ENCODE measurements at places on chromosomes 5 and 9. TPM values are rescaled to one million over a fixed set of nuclear protein-coding genes. Genes with fewer than 3 reads are reported as not detected.

ISL1 gene
- total RNA-seq, result 0.67 TPM

GRCh38 chr9:95116002-95116807 is 201.3 kb downstream of the FANCC start:
- no peak overlapping the region for H3K4me3 ChIP-seq
- peaks cover 2% of the 10 kb centered on the region for H3K4me1 ChIP-seq

SPTAN1 gene
- total RNA-seq, result 810 TPM

- peaks cover 11% of the 10 kb centered on the region for H3K36me3 ChIP-seq
- peaks cover 5% of the 10 kb centered on the region for H3K27me3 ChIP-seq
- H3K4me1 ChIP-seq, result peaks cover 33% of the 10 kb centered on the region
- DNase-seq, result no peak
- H3K4me3 ChIP-seq, result no peak overlapping the region
These were observed 68.8 kb downstream of the SLC44A1 start for GRCh38 chr9:105313238-105313637.

GRCh38 chr9:106883626-106884190 is 20.7 kb downstream of the ZNF462 start:
- H3K4me1 ChIP-seq, result peaks cover 43% of the 10 kb centered on the region
- H3K27me3 ChIP-seq, result peaks cover 1% of the 10 kb centered on the region
- H3K4me3 ChIP-seq, result no peak overlapping the region
- no peak for DNase-seq
- H3K36me3 ChIP-seq, result peaks cover 6% of the 10 kb centered on the region

DNA sequence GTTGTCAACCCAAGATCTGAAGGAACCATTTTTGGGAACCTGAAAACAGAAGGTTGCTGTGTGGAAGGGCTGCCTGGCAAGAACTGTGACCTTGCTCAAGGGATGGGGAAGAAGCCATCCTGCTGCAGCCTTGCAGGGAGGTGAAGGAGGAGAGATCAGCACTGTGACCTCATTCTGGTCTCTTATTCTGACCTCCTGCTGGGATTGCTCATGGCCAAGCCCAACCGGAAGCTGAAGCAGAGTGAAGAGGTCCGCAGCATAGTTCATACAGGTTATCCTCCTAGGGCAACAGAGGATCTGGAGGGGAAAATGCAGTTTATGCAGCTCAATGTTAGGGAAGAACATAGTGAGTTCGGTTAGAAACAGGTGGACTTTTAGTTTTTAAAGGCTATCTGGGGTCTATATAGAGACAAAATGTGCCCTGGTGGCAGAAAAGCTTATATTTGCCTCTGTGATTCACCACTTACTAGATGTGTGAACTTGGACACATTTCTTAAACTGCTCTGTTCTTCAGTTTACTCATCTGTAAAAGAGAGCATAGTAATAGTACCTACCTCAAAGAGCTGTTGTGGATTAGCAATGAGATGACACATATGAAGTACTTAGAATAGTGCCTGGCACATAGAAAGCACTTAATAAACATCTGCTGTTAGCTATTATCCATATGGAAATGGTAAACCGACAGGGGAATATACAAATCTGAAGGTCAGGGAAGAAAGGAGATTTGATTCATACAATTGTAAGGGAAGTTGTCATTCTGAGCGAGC is 57.9 kb upstream of the BNC2 start:
- H3K27ac ChIP-seq, result no peak overlapping the region
- no peaks in the 10 kb centered on the region for H3K4me1 ChIP-seq
- no peak overlapping the region for H3K4me3 ChIP-seq

DNA sequence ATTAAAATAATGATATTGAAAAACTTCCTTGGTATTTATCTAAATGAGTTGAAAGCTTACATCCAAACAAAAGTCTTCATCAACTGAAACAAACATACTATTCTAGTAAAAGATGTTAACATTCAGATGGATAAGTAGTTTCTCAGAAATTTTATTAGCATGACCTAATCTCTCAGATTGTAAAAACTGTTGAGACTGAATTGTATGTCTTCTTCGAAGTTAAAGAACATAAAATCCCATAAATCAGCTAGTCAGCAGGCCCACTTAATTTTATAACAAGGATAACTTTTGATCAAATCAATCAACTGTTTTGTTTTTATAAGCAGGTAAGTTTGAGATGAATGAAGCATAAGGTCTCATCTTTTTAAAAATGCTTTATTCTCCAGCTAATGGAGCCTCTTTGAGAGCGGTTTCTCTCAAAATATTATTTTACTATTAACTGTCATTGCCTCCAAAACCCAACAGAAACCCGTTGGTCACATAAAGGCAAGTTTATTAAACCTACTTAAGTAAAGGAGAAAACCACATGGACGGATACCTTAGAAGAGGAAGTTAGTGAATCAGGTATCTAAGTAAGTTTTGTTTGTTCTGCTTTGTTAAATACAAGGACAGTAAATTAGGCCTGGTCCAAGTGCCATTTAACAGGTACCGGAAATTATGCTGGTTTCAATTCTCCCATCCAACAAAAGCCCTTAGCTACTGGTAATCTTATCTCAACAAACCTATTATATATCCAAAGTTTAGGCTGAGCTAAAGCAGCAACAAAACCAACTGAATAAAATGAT is 457.0 kb downstream of the PDE4D start:
- H3K4me3 ChIP-seq, result no peak overlapping the region
- no peaks in the 10 kb centered on the region for H3K4me1 ChIP-seq
- H3K27me3 ChIP-seq, result peaks cover 2% of the 10 kb centered on the region
- DNase-seq, result no peak
- H3K27ac ChIP-seq, result no peak overlapping the region

DNA sequence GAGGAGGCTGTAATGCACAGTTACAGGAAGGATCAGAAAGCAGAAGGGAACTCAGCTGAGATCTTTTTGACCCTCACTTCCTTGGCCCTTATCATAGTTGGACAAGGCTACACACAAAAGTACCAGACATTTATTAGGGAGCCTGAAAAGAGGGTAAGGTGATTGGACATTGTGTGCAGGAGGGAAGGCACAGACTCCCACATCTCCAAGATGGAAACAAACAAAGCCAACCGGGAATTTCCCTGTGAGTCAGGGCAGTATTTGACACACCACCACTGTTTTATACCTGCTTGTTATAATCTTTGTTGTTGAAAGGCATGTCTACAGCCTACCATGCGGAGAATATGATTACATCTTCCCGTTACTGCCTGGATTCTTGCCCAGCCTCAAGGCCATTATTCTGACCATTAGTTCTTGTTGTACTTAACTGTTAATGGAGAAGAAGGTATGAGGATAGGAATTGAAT is 3.0 kb upstream of the CCNG1 start:
- DNase-seq, result no peak
- no peak overlapping the region for H3K27ac ChIP-seq
- H3K4me1 ChIP-seq, result peaks cover 33% of the 10 kb centered on the region
- no peaks in the 10 kb centered on the region for H3K36me3 ChIP-seq
- H3K4me3 ChIP-seq, result no peak overlapping the region

- H3K27me3 ChIP-seq, result peaks cover 3% of the 10 kb centered on the region
- H3K4me3 ChIP-seq, result no peak overlapping the region
- H3K27ac ChIP-seq, result no peak overlapping the region
- no peaks in the 10 kb centered on the region for H3K36me3 ChIP-seq
These were observed 53.2 kb downstream of the MVB12B start for GRCh38 chr9:126379661-126380360.

SLC36A2 gene
- total RNA-seq, result not detected

DNA sequence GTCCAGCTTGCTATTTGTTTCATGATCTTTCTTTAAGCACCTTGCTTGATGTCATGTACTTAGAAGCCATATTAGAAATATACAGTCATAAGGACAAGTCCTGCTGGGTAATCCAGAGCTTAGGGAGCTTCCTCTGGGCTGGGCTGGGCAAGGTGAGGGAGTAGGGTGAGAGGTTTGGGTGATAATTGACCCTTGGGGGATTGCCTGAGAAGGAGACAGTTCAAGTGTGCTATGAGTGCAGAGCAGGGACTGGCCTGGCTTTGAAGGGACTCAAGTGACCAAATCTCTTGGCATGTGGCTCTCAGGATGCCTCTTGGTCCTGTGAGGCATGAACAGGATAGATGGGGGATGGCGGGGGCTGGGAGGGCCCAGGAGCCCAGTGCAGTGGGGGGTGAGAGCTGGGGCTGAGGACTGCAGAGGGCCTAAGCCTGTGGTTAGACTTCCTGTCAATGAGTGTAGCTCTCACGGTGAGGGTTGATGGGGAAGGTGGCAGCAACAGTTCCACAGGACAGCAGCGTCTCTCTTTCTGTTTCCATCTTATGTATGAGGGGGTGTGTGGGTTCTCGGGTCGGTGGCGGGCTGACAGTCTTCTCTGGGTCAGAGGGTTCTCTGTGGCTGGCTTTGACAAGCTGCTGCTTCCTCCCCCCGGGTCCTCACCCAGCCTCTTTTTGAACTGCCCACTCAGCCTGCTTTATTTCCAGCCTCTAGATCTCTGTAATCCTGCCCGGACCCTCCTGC is 53.5 kb downstream of the RGS3 start:
- H3K36me3 ChIP-seq, result peaks cover 72% of the 10 kb centered on the region
- peak overlapping the region; percentile 82 for H3K27ac ChIP-seq
- peak overlapping the region; percentile 79 for H3K4me3 ChIP-seq
- peaks cover 81% of the 10 kb centered on the region for H3K4me1 ChIP-seq
- peaks cover 19% of the 10 kb centered on the region for H3K27me3 ChIP-seq

DNA sequence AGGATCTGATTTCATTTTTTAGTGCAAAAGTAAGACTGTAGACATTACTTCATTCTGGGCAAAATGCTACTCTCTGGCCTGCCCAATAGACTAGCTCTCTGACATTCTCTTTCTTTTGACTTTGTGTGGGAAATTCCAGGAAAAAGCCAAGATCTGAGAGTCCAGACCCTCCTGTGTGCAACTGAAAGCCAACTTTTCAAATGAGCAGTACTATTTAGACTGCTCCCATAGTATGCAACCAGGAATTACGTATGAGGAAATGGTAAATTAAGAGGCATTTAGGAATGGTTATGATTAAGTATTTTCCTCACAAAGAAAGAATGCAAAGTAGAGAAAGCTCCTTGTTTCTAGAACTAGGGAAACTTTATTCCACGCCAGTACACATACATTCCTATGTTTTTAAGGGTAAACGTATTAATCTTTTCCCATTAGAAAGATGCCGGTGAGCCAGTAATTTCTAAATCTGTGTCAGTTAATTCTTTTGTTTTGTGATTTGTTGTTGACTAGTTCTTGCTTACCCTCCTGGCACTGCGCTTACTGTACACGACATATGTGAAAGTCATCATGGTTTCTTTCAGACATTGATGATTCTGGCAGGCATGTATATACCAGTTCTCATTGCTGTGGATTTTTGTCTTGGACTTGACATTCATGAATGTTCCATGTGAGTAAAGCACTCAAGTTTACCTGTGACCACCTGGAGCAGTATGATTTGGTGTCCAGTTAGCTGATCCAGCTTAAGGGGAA is 56.0 kb downstream of the AOPEP start:
- no peak for DNase-seq
- no peaks in the 10 kb centered on the region for H3K4me1 ChIP-seq
- H3K4me3 ChIP-seq, result no peak overlapping the region

- no peak overlapping the region for H3K4me3 ChIP-seq
- H3K27me3 ChIP-seq, result no peaks in the 10 kb centered on the region
- DNase-seq, result no peak
- H3K27ac ChIP-seq, result no peak overlapping the region
- peaks cover 9% of the 10 kb centered on the region for H3K36me3 ChIP-seq
These were observed 258.6 kb downstream of the TLE1 start for GRCh38 chr9:81430727-81431126.

SEMA5A gene
- 31.1 TPM for total RNA-seq

GRCh38 chr9:21576331-21577189 is 94.4 kb upstream of the IFNE start:
- no peaks in the 10 kb centered on the region for H3K27me3 ChIP-seq
- peaks cover 5% of the 10 kb centered on the region for H3K4me1 ChIP-seq
- no peak overlapping the region for H3K4me3 ChIP-seq

GRCh38 chr5:107373549-107374263 is 297.0 kb downstream of the EFNA5 start:
- H3K27me3 ChIP-seq, result no peaks in the 10 kb centered on the region
- DNase-seq, result no peak
- no peak overlapping the region for H3K4me3 ChIP-seq
- no peak overlapping the region for H3K27ac ChIP-seq
- no peaks in the 10 kb centered on the region for H3K36me3 ChIP-seq

GRCh38 chr9:4865681-4866080 is 72.9 kb downstream of the RCL1 start:
- H3K36me3 ChIP-seq, result peaks cover 6% of the 10 kb centered on the region
- H3K4me1 ChIP-seq, result peaks cover 5% of the 10 kb centered on the region
- peaks cover 1% of the 10 kb centered on the region for H3K27me3 ChIP-seq
- no peak overlapping the region for H3K27ac ChIP-seq

DNA sequence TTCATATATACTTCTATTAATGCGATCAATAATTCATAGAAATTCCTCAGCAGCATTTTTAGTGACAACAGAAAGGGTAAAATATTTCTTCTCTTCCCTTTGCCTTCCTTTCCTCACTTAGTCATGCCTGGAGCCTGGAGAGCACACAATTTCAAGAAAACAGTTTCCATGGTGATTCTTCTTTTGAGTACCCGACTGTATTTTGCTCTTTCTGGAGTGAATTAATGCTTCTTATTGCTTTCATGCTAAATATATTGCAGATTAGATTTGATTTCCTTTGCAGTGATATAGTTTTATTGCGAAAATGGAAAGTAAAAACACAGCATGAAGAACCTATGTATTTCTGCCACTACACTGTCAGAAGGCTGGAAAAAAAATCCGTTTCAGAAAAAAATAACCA is 153.5 kb downstream of the PPP2R2B start:
- H3K27me3 ChIP-seq, result no peaks in the 10 kb centered on the region
- H3K27ac ChIP-seq, result no peak overlapping the region
- no peaks in the 10 kb centered on the region for H3K4me1 ChIP-seq
- DNase-seq, result no peak
- peaks cover 10% of the 10 kb centered on the region for H3K36me3 ChIP-seq

GRCh38 chr9:82466616-82467260 is 478.2 kb downstream of the SPATA31D1 start:
- no peak overlapping the region for H3K4me3 ChIP-seq
- H3K27me3 ChIP-seq, result no peaks in the 10 kb centered on the region
- H3K36me3 ChIP-seq, result no peaks in the 10 kb centered on the region

DNA sequence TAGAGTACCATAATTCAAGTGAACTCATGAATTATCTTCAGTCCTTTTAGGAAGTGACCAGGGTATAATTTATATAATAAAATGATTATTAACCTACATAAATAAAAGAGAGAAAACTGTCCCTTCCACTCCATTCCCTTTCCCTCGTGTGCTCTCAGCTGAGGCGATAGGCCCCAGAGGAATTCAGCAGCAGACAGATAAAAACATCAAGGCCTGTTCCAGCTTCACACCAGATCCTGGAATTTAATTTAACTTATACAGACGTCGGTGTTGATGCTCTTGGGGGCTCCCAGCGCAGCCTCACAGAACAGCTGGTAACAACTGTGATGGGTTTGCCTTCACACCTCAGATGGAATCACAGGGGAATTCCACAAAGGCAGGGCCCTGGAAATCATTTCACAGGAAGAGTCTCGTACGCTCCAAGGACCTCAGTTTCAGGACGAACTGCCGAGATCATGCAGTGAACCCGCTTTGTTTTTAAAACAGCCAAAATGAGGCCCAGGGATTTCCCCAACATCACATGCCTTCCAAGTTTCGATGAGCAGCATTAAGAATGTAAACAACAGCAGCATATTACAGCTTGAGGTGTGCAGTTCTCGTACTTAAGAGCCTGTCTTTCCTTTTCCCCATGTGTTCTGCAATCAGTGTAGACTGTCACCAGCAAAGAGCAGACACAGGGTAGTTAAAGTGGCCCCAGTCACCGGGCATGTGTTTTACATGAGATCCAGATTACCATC is 73.6 kb upstream of the ALDH1B1 start:
- H3K27me3 ChIP-seq, result peaks cover 2% of the 10 kb centered on the region
- H3K36me3 ChIP-seq, result no peaks in the 10 kb centered on the region
- no peak overlapping the region for H3K4me3 ChIP-seq
- no peak overlapping the region for H3K27ac ChIP-seq

- H3K4me1 ChIP-seq, result peaks cover 3% of the 10 kb centered on the region
- H3K27ac ChIP-seq, result no peak overlapping the region
- no peak for DNase-seq
- H3K27me3 ChIP-seq, result no peaks in the 10 kb centered on the region
- no peaks in the 10 kb centered on the region for H3K36me3 ChIP-seq
These were observed 5.9 kb upstream of the PRKACG start for GRCh38 chr9:69019808-69020207.
